ENCODE measurements at places on chromosomes 13 and 19.

DNA sequence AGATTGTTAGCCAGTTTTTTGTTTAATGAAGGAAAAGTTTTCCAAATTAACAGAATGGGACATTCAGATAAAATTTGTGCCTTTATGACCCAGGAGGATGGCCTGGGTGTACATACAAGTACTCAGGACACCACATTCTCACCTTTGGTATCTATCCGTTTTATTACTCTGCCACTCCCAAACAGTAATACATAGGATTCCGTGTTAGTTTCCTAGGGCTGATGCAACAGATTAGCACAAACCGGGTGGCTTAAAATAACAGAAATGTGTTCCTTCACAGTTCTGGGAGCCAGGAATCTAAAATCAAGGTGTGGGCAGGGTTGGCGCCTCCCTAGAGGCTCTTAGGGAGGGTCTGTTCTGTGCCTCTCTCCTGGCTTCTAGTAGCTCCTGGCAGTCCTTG, 129.9 kb downstream of the GGACT start:
- DNase-seq, result no peak

GRCh38 chr13:113466383-113466782, 13.1 kb upstream of the ADPRHL1 start:
- DNase-seq, result no peak

DNA sequence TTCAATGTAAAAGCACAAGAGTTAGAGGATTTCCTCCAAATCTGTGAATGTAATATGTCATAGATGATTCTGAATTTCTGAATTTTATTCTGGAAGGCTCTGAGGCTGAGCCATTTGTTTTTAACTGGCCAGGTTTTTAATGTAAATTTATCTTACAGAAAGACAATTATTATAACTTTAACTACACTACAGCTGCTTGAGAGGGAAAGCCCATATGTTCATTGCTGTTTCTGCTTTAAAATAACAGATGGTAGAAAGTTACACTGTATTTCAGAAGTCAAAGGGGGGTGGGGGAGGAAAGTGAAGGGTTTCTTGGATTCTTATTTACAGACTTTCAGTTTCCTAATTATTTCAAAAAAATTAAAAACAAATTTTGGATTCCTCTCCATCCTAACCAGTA, 62.8 kb downstream of the DNAJC15 start:
- DNase-seq, result no peak

DNA sequence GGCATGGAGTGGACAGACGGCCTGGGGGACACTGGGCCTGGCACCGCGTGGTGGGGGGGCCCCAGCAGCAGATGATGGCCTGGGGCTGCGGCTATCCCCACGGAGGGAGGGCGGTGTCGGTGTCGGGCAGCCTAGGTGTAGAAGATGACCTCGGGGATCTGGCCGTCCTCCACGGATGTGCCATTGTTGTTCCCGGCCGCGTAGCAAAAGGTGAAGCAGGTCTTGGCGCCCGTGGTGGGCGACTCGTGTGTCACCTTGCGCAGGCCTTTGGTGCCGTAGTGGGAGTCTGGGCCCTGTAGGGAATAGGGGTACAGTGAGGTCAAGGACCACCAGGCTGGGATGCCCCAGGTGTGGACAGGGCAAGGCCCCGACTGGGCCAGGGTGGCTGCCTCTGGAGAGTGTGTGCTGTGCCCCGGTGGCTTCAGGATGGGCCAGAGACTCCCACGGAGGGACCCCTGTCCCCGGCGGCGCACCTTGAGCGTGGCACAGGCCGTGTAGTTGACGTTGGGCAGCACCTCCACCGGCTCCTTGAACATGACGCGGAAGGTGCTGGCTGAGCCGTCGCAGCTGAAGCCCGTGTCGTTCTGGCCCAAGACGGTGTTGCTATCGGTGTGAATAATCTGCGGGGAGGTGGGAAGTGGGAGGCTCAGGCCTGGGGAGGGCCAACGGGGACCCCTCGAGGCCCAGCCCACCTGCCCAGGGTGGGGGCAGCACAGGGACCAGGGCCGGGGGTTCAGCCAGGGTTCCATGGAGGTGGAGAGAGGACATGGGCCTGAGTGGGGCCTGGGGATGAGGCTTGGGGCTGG, 29.0 kb downstream of the BTBD2 start:
- DNase-seq, result no peak

DNA sequence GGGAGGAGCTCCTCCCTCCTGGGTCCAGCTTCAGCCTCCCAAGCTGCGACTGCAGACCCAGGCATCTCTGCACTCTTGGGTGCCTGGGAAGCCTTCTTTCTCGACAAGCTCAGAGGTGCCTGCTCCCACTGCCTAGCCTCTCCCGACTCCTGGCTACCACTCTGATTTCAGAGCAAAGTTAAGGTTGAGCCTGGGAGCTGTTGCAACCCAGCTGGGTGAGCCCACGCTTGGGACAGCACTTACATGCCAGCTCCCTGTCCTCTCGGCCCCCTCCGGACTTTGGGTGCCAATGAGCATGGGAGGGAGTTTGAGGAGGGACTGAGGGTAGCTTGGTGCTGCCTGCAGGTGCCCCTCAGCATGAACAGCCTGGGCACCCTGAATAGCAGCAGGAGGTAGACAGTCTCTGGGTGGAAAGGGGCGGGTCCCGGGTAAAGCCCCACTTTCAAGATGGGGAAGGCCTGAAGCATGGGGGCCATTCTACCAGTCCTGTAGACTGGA, 1383.4 kb upstream of the PCDH20 start:
- no peak for DNase-seq

- DNase-seq, result no peak
Measured at GRCh38 chr13:26920614-26921355, 160.2 kb upstream of the GPR12 start.

DNA sequence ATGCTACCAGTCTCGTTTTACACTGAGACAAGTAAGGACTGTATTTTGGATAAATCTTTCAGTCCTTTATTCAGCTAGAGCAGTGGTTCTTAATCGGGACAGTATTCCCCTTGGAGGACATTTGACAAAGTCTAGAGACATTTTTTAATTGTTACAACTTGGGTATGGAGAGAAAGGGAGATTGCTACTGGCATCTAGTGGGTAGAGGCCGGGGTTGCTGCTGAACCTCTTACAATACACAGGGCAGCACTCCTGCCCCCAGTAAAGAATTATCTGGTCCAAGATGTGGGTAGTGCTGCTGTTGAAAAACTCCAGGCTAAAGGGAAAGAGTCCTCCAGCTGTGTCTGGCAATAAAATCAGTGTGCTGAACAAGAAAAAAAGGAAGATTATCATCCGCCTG, 334.8 kb downstream of the SLC7A1 start:
- no peak for DNase-seq

DNA sequence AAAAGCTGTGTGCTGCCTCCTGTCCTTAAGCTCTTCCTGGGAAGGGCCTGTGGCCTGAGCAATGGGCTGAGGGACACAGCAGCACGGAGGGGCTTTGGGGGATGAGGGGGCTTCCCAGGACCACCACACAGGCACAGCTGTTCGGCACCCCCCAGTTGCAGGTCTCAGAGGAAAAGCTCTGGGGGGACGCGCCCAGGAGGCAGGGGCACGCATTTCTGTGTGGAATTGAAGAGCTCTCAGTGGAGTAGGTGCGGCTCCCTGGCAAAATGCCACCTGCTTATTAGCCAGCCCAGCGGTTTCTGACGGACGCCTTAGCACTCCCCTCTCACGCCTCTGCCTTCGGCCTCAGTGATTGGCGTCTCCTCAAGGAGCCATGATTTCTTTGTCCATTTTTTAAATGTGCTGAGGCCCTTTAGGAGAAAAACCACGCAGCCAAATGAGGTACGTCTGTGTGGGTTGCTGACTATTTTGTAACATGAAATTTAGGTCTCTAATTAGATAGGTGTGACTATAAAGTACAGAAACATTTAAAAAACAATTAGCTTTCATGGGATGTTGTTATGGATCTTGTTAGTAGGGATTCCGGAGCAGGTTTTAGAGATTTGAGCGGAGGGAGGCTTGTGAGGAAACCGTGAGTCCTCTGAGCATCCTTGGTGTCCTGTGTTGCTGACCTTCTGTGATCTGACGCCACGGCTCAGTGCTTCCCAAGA, 4.0 kb downstream of the MCF2L start:
- DNase-seq, result no peak

DNA sequence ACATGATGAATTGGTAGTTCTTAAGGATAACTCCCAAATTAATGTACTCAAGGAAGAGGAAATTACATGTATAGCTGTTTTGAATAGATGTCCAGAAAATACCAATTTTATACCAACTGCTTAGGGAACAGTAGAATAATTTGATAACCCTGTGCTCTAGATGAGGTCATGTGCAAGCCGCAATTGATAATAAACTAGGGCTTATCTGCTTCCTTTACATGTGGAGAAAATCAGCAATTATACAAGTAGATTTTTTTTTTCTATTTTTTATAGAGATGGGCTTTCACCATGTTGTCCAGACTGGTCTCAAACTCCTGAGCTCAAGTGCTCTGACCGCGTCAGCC, 9.3 kb downstream of the TPT1 start:
- DNase-seq, result no peak

GRCh38 chr13:51246025-51246417, 23.8 kb downstream of the FAM124A start:
- no peak for DNase-seq

DNA sequence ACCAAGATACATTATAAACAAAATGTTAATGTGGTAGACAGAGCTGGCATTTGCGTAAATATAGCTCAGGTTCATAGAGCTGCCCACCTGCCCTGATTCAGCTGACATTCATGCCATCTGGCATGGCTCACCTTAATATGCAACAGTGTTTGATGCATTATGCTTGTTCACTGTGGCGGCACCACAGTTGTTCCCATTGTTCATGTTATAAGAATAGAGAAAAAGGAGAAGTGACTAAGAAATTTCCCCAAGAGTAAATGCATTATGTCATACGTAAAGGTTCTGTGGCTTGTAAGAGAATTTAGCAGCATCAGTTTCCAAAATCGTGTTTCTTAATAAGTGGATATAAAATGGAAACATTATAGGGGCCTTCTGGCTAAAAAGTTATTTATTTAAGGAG, 4.5 kb downstream of the CCNA1 start:
- DNase-seq, result no peak

GRCh38 chr13:111062966-111063365, 52.1 kb upstream of the ARHGEF7 start:
- no peak for DNase-seq

DNA sequence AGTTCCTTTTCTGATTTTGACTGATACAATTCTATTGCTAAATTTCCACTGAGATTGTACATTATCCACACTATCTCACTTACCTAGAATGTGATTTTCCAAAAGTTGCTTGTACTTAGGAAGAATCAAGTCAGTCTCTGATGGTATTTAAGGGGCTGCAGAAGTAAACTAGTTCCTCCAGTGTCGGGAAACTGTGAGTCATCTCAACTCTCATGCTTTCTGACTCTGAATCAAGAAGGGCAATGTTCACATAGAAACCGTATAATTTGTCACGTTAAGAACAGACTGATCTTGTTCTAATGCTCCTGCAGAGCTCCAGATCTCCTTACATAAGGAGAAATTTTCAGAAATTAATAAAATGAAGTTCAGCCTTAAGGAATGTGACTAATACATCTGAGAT, 369.3 kb downstream of the KLF5 start:
- no peak for DNase-seq

GRCh38 chr19:57419439-57419838, 8.5 kb downstream of the ZNF17 start:
- no peak for DNase-seq

DNA sequence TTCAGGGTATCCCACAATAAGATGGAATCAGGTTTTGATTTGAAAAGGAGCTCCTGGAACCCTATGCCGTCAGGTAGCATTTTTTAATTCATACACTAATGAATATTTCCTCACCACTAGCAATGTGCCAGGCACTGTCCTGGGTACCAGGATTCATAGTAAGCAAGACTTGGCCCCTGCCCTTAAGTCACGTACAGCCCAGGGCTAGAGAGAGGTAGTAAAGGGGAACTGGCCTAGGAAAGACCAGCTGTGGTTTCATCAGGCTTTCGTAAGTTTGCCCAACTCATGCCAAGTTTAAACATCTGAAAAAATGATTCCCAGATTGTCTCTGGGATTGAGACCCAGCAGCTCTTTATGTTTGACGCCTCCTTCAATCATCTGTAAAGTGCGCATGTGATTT, 45.9 kb upstream of the AMER2 start:
- no peak for DNase-seq

DNA sequence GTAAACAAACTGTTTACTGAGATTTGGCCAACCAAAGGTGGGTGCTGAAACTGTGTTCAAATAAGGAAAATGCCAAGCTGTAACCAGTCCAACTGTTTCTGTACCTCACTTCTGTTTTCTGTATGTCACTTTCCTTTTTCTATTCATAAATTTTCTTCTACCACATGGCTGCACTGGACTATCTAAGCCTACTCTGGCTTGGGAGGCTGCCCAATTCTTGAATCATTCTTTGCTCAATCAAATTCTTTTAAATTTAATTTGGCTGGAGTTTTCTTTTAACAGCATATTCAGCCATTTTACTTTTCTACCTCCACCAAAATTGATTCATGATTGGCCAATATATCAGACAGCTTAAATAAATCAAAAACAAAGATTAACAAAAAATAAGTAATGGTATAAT, 1575.5 kb upstream of the SPRY2 start:
- DNase-seq, result no peak

GRCh38 chr19:16470911-16471811, 609 bp downstream of the EPS15L1 start:
- DNase-seq, result no peak

DNA sequence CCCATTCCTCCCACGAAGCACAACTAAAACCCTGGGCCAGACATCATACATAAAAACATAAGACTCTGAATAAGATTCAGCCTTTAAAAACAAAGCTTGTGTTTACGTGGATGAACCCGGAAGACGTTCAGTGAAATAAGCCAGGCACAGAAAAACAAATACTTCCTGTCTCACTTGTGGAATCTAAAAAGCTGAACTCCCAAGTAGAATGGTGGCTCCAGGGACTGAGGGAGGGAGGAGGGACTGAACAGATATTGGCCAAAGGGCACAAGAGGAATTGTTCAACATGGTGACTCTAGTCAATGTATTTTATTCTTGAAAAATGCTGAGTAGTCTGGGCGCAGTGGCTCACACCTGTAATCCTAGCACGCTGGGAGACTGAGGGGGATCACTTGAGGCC, 35.7 kb upstream of the TPM4 start:
- DNase-seq, result no peak

GRCh38 chr19:34961775-34962686, 2.0 kb downstream of the ZNF792 start:
- no peak for DNase-seq

GRCh38 chr19:40671404-40671803, 19.0 kb downstream of the NUMBL start:
- DNase-seq, result no peak

DNA sequence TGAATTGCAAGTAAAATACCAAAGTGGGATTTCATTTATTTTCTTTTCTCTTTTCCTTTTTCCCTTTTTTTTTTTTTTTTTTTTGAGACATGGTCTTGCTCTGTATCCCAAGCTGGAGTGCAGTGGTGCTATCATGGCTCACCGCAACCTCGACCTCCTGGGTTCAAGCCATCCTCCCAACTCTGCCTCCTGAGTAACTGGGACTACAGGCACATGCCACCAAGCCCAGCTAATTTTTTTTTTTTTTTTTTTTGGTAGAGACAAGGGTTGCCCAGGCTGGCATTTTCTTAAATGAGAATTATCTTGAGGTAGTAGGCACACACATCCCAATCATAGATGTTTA, 68.5 kb upstream of the GPR183 start:
- no peak for DNase-seq
